ENCODE measurements at places on chromosomes 7 and 10.

DNA sequence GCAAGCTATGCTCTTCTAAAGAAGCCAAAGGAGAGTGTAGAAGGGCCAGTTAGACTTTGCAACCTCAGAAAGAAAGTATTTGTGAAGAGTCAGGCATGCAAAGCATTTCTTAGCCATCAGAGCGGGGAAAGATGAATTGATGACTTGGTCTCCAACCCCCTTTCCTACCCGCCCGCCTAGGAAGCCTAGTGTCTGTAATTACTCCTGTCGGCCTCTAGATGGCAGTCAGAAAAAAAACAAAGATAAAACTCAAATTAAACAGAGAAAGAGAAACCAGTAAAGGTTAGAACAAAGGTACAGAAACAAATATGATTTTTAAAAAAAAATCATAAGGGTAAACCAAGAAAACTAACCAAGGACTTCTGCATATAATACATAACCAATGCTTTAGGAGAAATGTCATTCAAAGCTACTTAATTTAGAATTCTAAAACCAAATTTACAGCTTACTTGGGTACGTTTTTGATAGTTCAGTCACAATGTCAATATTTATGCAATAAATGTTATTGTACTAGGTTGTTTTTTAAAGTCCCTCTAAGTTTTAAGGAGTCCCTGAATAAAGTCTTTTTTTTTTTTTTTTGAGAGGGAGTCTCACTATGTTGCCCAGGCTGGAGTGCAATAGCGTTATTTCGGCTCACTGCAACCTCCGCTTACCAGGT is 97.6 kb downstream of the LYZL1 start:
- DNase-seq = no peak

- DNase-seq = no peak
Observed at GRCh38 chr7:30634193-30634626, 39.5 kb downstream of the GARS1 start.

DNA sequence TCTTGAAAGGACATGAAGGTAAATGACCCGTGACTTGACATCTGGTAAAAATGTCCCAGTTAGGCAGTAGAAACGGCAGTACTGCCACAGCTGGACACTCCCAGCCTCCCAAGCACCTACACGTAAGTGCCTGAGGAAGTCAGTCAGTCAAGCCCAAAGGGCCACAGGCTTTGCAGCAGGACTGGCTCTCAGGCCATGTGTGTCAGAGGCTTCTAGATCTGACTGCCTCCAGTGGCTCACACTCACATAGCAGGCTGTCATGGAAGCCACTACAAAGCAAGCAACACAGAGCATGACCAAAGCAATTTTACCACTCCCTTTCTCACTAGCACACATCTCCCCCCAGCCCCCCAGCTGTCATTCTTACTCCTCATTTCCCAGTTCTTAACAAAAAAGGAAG is 17.8 kb upstream of the CCNJ start:
- no peak for DNase-seq

GRCh38 chr10:129962872-129963640 is 1.0 kb downstream of the EBF3 start:
- DNase-seq = no peak

- no peak for DNase-seq
Observed at GRCh38 chr10:92574548-92575261, 812 bp upstream of the IDE start.

- no peak for DNase-seq
Observed at GRCh38 chr10:93149761-93150160, 76.1 kb downstream of the CYP26A1 start.

- DNase-seq = no peak
Observed at GRCh38 chr10:53441843-53442242, 669.3 kb upstream of the MBL2 start.

DNA sequence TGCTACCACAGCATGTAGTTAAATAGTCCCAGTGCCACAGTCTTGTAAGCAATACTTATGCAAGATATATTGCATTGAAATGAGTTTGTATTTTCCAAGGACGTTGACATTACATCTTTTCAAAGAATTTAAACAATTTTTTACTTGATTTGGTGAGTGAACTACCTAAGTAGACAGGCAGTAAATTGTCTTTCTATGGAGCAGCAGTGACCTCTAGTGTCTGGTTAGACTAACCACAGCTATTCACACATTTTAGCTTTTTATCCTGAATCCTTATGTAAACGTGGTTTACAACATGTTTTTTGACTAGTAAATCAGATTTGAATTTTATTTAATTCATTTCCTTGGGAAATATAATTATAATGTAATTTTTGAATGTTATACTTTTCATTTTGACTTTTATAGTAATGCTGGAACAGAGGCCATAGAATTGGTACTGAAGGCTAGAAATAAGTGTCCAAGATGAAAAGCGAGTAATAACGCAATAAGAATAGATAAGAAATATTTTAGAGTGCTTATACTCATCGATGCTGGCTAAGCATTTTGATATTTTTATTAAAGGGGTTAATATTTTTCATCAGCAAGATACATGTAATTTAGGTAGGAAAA is 5.6 kb downstream of the LRRTM3 start:
- DNase-seq = peak; percentile 36

GRCh38 chr7:108091461-108091831 is 38.7 kb downstream of the LAMB4 start:
- DNase-seq = no peak
